ENCODE measurements at places on chromosomes 4 and X. TPM values are rescaled to one million over a fixed set of nuclear protein-coding genes. Genes with fewer than 3 reads are reported as not detected.

The MAGEA10 gene
- not detected for total RNA-seq

The EPGN gene
- 1.2 TPM for total RNA-seq

GRCh38 chr4:137116144-137116543 is 416.1 kb downstream of the PCDH18 start:
- DNase-seq, result no peak

The CD40LG gene
- not detected for total RNA-seq

GRCh38 chrX:30296408-30297254 is 12.6 kb downstream of the NR0B1 start:
- no peak for DNase-seq

GRCh38 chr4:94428884-94429283 is 22.9 kb upstream of the PDLIM5 start:
- no peak for DNase-seq

- no peak for DNase-seq
Measured at GRCh38 chr4:139315221-139315675, 13.0 kb upstream of the NDUFC1 start.

DNA sequence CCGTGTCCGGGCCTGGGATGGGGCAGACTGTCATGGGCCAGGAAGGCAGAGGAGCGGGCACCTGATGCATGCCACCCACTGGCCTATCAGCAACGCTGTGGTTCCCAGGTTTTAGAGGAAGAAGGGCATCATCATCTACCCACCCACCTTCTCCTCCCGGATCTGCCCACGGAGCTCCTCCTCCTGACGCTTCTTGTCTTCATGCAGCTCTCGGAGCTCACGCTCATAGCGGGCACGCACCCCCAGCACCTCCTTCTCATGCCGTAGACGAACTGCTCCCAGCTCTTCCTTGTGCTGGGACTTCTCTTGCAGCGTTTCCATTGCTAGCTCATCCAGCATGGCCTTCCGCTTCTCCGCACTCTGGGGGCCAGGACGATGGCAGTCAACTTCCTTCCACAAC is 11.4 kb upstream of the KCND1 start:
- no peak for DNase-seq

- DNase-seq, result no peak
Measured at GRCh38 chrX:39472161-39472560, 625.6 kb downstream of the BCOR start.

- peak; percentile 92 for DNase-seq
Measured at GRCh38 chrX:39946822-39947221, 150.9 kb downstream of the BCOR start.

GRCh38 chr4:104500442-104500841 is 5.7 kb upstream of the CXXC4 start:
- no peak for DNase-seq

The NALF2 gene
- total RNA-seq, result not detected

DNA sequence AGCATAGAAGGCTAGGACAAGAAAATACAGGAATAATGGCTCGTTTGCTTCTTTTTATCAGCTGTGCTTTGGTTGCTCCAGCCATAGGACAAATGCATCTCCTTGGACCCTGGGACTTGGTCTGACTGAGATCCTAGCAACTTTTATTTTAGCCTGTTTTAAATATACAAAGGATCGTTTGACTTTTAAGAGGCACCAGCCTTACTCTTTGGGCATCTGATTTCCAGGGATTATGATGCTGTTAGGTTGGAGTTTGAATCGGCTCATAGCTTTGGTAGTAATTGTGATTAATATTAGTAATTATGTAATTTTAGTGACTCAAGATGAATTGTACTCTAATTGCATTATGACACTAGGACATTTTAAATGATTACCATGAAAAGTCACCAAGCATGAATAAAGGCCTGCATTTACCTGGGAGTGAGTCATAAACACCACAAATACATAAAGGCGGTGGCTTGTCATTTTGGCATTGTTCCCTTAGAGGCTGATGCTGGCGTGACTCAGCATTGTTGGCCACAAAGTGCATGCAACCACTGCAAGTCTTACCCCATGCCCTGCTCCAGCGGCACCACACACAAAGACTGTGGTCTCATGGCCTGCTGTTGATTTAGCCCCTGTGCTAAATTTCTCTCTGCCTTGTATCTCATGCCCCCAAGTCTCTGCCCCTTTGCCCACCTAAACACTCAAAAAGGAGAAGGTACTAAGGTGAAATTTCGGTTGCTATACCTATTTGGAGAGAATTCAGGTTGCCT is 12.4 kb downstream of the GPAT3 start:
- peak; percentile 91 for DNase-seq

The EDA gene
- total RNA-seq, result 0.59 TPM

GRCh38 chr4:39892988-39893692 is 84.6 kb downstream of the PDS5A start:
- peak; percentile 75 for DNase-seq

- DNase-seq, result no peak
Measured at GRCh38 chrX:121571333-121571732, 523.9 kb downstream of the GLUD2 start.

DNA sequence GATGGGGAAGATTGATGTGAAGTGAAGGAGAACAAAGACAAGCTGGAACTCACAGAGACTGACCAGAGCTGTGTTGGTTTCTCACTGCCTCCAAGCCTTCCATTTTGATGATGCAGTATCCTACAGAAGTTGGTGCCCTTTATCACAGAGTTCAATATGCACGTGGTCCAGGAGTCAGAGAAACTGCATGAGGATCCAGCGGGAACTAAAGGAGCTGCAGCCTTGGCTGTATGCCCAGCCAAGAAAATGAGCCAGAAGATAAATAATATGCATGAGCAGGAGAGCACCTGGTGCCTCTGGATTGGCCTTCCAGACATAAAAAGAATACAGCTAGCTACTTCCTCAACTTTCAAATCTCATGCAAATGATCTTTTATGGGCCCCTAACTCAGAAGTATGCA is 44.3 kb upstream of the DCLK2 start:
- DNase-seq, result no peak

- no peak for DNase-seq
Measured at GRCh38 chr4:142567620-142568451, 278.3 kb downstream of the INPP4B start.

DNA sequence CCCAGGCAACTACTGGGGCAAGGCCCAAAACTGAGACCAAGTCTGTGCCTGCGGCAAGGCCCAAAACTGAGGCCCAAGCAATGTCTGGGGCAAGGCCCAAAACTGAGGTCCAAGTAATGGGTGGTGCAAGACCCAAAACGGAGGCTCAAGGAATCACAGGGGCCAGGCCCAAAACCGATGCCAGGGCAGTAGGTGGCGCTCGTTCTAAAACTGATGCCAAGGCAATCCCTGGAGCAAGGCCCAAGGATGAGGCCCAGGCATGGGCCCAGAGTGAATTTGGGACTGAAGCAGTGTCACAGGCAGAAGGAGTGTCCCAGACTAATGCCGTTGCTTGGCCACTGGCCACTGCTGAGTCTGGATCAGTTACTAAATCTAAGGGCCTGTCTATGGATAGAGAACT is 2.7 kb downstream of the GPRASP2 start:
- no peak for DNase-seq

- no peak for DNase-seq
Measured at GRCh38 chr4:188714501-188714900, 575.3 kb downstream of the TRIML1 start.

GRCh38 chrX:82945332-82945731 is 562.8 kb upstream of the POU3F4 start:
- no peak for DNase-seq

- peak; percentile 1 for DNase-seq
Measured at GRCh38 chr4:45621971-45622370, 501.9 kb downstream of the GABRG1 start.

The S100G gene
- total RNA-seq, result not detected

DNA sequence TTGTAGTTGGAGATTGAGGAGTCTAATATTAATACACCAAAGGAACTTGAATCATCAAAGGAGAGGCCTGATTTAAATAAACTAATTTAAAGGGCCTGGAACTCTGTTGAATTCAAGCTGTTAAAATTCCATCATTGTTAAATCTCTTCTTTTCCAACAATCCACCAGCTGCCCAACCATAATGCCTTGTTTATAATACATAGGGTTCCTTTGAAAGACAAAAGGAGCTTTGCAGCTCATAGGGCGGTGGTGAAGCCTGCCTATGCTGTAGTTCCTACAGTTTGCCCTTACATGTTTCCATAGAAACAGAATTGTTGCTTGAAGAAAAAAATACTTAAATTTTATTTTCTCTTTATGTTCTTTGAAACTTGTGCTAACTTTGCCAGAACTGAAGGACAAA is 102.8 kb downstream of the GLUD2 start:
- no peak for DNase-seq

DNA sequence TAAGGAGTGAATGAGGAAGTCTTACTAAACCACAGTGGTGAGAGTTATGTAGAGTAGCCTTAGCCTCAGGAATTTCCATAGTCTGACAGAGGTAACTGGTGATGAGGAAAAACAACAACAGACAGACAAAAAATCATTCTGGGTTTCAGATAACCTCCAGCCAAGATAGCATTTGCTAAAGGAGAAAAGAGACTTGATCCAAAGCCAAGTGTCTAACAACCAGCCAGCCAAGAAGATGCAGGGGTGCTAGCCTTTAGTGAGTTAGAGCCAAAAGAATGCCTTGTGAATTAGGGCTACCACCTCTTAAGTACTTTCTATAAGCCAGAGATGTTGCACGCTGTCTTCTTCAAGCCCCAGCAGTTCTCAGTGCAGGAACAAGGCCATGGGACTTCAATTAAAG is 478.0 kb upstream of the CPEB2 start:
- DNase-seq, result no peak

GRCh38 chr4:10456595-10457254 is 501 bp downstream of the ZNF518B start:
- DNase-seq, result peak; percentile 92

DNA sequence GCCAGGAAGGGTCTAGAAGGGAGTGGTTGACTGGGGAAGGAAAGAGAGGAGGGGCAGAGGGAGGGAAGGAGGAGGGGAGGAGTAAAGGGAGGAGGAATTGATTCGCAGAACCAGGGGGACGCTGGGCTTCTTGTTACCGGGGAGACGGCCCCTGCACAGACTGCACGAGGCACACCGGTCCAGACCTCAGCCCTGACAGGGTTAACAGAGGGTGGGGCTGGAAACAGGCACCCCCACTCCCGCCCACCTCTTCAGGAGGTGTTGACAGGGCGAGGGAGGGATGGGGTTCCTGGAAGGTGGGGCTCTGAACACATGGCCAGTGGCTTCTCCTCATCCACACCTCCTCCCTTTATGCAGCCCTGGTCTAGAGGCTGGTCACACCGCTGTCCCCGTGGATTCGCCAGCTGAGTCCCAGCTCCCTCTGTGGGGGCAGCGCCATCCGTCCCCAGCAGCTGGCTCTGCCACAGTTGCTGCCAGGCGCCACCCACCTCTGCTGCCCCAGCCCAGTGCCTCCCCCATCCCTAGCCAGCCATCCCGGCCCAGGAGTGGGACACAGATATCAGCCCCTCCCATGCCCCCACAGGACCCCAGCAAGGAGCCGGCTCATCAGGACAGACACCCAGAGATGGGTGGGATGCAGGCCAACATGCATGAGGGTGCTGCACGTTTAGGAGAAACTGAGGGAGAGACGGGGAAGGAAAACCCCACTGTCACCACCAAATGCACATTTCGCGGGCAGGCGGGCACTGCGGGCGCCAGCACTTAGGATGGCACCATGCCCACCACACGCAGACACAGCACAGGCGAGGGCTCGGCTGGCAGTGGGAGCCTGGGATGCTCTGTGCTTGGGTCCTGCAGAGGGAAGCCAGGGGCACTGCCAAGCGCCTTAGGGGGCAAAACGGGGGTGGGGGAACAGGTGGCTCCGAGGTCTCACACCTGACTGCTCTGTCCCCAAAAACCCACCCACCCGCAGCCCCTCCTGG is 87.6 kb downstream of the ABLIM2 start:
- DNase-seq, result no peak

DNA sequence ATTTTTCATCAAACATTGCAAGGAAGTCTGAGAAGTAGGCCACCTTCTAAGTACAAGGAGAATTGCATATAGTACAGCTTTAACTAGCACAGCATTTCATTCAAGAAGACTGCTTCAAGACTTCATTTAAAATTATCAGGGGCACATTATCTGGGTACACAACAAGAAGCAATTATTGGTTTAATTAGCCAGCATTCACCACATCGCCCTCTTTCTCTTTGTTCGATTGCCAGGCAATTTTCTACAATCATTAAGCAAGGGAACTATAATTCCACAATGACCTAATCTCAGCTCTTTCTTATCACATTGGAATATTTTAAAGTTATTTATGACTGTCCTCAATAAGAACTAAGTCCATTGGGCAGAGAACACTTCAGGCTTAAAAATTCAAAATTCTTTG is 1347.1 kb upstream of the PABPC4L start:
- no peak for DNase-seq

DNA sequence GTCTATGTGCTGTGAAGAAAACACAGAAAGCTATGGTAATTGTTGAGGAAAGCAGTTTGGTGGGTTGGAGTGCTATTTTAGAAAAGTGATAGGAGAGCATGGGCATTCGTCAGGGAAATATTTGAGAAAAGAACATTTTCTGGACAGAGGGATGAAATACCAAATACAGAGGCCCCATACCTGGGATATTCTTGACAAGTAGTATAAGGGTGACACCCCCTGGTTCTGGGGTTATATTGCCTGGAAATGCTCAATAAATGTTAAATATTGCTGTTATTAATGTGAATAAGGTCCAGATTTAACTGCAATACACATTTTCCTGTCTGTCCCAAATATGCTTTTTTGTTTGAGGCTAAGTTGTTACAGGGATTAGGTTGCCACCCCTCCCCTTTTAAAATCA is 42.9 kb downstream of the WWC2 start:
- no peak for DNase-seq

- no peak for DNase-seq
Measured at GRCh38 chr4:149604827-149605226, 210.8 kb downstream of the IQCM start.

DNA sequence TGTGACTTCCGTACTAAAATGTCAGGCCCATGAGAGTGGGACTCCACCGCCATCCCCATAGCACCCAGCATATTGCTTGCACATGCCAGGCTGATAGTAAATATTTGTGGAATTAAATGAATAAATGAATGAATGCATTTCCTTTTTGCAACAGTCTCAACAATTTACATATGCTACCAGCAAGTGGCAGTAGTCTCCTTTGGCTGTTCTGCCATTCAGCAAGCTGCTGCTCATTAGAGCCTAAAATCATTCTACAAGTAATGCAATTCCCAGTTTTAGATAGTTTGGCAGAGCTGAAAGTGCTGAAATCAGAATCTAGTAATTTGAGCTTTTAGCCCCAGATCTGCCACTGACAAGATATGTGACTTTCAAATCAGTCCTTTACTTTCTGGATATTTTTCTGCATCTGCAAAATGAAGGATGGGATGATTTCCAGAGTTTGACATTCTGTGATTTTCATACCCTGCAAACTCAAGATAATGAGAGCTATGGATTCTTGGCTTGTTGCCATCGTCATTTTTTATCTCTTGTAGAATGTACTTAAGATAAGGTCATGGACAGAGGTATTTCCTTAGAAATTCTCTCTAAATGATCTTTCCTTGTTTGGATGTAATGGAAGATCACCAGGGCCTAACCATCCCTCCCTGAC is 35.7 kb upstream of the INTS6L start:
- no peak for DNase-seq

The TLR3 gene
- total RNA-seq, result 8.0 TPM

DNA sequence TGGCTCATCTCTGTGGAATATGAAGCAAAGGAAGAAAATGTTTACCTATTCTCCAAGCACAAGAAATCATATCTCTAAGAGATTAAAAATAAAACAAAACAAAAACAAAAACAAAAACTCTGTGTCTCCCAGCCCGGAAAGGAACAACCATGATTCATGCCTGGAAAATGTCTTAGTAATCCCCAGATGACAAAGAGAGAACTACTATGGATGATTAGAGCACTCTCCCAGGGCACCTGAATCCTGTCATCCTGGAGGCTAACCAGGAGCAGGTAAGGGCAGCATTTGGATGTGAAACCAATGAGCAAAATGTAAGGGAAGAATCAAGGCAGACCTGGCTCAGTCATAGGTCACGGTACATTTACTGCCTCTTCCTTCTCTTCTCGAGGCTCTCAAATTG is 1.7 kb upstream of the AKAP4 start:
- no peak for DNase-seq
